ENCODE measurements at places on chromosomes 4 and X.

- no peak for DNase-seq
Measured at GRCh38 chr4:102466298-102466697, 34.9 kb upstream of the NFKB1 start.

DNA sequence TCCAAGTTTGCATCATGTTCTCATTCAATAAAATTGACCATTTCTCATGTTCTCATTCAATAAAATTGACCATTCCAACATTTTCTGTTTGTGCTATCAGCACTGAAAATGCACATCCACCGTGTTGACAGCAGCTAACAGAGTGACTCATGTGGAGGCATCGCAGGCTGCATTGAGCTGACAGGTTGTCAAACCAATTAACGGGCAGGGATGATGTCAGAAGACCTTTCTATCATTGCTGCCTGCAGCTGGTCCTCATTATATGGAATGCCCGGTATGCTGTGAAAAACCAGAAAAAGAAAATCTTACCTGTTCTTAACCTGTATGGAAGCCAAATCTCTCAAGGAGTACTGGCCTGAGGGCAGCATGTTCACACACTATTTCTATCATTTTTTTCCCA, 202.0 kb downstream of the SMIM20 start:
- DNase-seq = no peak

DNA sequence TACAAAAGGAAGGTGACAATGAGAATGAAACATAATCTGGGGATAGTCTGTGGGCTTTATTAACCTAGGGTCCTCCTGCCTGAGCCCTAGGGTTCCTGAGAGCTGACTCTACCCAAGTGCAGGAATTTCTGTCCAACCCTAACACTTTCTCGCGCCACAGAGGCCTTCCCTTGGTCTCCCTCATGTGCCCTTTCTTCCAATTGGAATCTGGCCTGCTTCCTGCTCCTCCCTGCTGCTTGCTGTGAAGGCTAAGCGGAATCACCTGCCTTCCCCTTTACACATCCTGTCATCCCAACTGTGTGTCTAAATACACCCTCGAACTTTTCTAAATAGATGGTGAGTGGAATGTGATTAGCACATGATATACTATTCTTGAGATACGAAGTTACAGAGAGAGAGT, 5.9 kb downstream of the MAGEA11 start:
- DNase-seq = no peak

- DNase-seq = no peak
Measured at GRCh38 chr4:20288846-20289512, 37.3 kb downstream of the SLIT2 start.

DNA sequence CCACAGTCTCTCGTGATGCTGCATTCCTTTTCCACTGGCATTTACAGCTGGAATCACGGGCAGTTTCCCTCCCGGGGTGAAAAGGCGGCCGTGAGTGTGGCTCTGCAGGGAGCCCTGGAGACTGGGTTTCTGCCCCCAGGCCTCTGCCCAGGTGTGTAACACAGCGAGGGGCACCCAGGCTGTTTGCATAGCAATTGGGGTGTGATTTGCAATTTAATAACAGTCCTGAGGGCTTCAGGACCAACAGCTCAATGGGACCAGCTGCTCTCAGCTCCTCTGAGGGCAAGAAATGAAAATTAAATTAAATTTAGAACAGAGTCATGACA, 99.0 kb upstream of the SHOX start:
- DNase-seq = no peak

DNA sequence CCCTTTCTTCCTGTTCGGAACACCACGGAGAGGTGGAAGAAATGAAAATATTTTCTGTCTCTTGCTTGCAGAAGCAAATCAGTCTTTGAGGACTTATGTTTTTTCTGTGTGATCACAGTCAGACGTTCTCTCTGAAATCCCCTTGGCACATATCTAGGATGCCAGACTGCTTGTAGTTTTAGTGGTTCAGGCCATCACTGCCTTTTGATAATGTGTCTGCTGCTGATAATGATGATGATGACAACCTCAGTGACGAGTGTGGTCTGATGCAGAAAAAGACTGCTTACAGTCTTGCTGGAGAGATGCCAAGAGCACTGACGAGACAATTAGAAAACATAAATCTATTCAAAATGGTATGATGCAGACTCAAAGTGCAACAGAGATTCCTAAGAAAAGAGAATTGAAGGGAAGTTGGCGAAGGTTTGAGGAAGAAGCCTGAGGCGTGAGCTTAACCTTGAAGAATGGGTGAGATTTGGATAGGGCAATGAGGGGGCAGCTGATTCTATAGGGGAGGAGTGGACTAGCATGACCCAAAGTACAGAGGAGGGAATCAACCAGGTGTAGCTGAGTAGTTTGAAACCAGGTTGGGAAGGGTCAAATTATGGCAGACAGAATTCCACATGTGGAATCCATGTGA, 7.9 kb downstream of the RAB33A start:
- no peak for DNase-seq

GRCh38 chrX:124358800-124359383, 12.5 kb downstream of the SH2D1A start:
- DNase-seq = peak; percentile 29

DNA sequence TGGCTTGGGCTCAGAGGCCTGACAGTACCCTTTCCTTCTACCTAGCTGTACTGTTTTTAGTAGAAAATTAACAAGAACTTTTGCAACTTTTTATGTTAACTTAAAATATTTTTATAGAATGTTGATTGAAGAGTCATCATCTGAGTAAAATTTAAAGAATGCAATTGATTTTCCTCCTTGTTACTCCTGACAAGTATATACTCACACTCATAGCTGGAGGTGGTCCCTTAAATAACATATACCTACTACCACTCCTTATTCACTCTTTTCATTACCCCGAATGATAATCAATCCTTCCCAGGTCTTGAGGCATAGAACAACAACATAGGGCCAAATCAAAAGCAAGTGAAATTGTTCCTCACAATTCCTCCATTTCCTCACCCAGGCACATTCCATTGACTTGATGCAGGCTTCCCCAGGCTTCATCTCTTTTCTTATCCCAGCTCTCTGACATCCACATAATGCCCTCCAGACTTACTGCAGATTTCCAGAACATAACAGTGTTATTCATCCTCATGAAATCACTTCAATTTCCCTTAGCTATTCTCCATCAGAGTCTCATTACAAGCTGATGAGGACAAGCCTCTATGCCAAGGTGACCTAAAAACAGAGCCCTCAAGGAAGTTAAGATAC, 73.2 kb upstream of the ANXA10 start:
- no peak for DNase-seq

GRCh38 chr4:145487631-145488030, 6.0 kb downstream of the SMAD1 start:
- DNase-seq = no peak

- DNase-seq = no peak
Measured at GRCh38 chrX:41538707-41539106, 91.6 kb downstream of the NYX start.

GRCh38 chrX:130174045-130174704, 2.4 kb downstream of the RAB33A start:
- DNase-seq = no peak

- DNase-seq = no peak
Measured at GRCh38 chr4:126404549-126404948, 1089.8 kb downstream of the FAT4 start.

GRCh38 chr4:29900336-29900735, 819.8 kb upstream of the PCDH7 start:
- DNase-seq = no peak

- no peak for DNase-seq
Measured at GRCh38 chr4:157590679-157591078, 370.2 kb downstream of the GRIA2 start.

DNA sequence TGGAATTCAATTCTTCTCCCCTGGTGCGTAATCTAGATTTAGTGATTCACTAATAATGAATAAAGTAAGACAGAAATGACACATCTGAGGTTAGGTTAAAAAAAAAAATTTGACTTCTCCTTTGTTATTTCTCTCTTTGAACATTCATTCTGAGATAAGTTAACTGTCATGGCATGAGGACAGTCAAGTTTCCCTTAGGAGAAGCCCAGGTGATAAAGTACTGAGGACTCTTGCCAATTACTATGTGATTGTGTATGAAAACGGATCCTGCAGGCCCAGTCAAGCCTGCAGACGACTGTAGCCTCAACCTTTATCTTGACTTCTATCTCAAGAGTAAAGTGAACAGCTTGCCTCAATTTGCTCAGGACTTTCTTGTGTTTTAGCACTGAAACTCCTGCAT, 293.2 kb downstream of the PRR32 start:
- DNase-seq = no peak

DNA sequence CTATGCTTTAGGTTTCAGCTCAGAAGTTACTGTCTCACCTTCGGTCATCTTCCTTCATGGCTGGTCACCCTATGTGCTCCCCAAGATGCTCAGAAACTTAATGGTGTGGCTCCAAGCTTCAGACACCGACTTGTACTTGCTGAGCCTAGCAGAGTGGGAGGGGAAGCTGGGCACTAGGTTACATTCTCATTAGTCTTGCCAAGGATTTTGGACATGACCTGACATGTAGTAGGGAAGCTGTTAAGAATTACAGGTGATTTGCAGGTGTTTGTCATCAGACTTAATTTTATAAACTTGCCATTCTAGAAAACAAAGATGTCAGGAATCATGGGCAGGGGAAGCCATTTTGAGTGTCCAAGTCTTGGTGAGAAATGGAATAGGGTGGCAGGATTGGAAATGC, 72.4 kb downstream of the CCNG2 start:
- no peak for DNase-seq

GRCh38 chr4:142645475-142646108, 200.5 kb downstream of the INPP4B start:
- DNase-seq = no peak

DNA sequence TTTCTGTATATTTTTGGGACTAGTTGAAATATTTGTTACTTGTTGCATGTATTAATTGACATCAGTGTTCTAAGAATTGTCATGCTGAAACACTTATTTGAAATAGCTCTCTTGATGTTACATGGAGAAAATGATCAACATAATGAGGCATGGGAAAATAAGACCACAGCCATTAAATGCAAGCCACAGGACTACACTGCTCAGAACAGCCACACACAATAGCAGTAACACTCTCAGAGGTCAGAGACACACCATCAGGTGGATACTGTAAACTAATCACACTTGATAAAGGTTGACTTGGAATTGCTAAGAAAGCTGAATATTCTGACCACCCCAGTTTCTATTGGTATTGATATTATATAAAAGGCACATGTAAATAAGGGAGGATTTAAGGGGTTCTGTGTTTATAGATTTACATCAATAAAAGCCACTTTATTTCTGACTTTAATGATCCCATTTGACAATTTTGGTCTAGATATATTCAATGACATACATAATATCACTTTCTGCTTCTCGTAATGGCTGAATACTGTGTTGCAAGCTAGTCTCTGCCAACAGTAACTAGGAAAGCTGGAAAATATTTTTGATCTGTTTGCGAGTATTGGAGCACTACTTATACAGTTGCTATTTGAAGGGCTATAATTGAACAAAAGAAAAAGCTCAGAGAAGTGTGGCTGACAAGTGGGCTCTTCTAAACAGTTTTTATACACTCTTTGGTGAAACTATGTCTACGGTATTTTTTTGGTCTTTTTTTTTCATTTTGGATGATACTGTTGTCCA, 876.5 kb upstream of the INTU start:
- no peak for DNase-seq

- DNase-seq = no peak
Measured at GRCh38 chr4:7078025-7078424, 10.2 kb upstream of the GRPEL1 start.

DNA sequence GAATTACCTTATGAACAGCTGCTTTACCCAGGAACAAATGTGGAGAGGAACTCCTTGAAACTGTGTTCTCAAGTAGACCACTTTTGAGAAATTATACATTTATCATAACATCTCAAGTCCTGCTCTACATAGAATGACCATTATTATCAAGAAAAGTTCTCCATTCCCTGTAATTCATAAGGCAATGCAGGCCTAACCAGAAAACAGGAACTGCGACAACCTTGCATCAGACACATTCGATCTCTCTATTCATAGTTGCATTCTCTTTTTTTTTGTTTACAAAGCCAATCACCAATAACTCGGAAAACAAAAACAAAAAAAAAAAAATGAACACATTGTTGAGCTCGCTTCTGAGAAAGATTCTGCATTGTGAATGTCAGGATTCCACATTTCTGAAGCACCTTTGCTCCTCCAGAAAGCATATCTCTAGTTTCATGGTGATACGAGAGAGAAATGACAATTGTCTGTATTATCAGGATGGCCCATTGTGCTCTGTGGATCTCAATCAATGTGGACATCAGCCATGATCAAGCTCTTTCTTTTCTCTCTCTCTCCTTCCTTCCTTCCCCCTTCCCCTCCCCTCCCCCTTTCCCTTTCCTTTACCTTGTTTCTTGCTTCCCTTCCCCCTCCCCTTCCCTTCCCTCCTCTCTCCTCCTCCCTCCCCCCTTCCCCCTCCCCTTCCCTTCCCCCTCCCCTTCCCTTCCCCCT, 32.4 kb upstream of the CD99 start:
- DNase-seq = no peak

DNA sequence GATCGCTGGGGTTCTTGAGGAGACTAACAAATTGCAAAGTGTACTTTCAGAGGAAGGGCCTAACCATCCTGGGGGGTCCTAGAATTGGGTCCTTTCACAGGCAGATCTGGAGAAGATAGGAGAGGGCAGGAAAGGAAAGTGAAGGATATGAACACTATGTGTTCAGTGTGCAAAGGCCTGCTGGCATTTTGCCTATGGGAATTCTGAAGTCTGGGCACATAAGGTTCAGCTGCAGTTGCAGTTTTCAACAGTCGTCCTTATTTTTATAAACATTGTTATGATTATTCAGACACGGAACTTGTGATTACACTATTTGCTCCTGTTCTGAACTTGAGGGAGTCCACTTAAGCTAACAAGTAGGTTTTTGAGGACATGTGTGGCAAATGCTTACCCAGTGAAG, 1.3 kb upstream of the SLC25A5 start:
- no peak for DNase-seq

DNA sequence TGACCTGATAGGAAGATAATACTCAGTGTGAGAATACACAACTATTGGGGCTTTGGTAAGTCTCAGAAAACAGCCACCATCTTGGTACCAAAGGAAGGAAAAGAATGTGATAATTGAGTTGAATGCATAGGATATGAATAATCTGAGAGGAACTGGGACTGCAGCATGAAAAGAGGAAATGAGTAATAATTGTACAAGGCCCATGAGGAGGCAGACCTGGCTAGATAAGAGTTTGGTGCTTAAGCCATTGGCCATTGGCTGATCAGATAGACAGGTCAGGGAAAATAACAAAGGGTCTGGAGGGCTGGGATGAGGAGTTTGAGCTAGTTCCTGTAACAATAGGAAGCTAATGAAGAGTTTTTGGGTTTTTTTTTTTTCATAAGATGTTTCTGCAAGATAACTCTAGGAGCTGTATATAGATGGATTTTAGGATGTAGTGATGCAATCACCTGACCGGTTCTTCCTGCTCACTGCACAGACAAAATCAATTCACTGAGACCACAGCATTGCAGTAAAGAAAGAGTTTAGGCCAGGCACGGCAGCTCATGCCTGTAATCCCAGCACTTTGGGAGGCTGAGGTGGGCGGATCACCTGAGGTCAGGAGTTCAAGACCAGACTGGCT, 5.3 kb upstream of the TRMT2B start:
- DNase-seq = no peak

Measured in CD4-positive, alpha-beta T cell treated with Interleukin-15 for 4 hours (primary cell).